ENCODE measurements at places on chromosomes 12 and 14. TPM values are rescaled to one million over a fixed set of nuclear protein-coding genes. Genes with fewer than 3 reads are reported as not detected.

The DAO gene
- total RNA-seq = 0.09 TPM

The SLC25A47 gene
- 0.09 TPM for total RNA-seq

The KLRD1 gene
- total RNA-seq = 0.58 TPM

- no peak for DNase-seq
These were observed 15.1 kb downstream of the BCAT1 start for GRCh38 chr12:24933694-24934407.

GRCh38 chr14:67523764-67524633, 9.1 kb upstream of the PLEKHH1 start:
- DNase-seq = no peak

- DNase-seq = no peak
These were observed 8.1 kb upstream of the ADCY6 start for GRCh38 chr12:48796976-48797375.

GRCh38 chr12:14327711-14328110, 37.8 kb upstream of the ATF7IP start:
- peak; percentile 39 for DNase-seq

- DNase-seq = no peak
These were observed 73.2 kb downstream of the MYRFL start for GRCh38 chr12:69898236-69898635.

DNA sequence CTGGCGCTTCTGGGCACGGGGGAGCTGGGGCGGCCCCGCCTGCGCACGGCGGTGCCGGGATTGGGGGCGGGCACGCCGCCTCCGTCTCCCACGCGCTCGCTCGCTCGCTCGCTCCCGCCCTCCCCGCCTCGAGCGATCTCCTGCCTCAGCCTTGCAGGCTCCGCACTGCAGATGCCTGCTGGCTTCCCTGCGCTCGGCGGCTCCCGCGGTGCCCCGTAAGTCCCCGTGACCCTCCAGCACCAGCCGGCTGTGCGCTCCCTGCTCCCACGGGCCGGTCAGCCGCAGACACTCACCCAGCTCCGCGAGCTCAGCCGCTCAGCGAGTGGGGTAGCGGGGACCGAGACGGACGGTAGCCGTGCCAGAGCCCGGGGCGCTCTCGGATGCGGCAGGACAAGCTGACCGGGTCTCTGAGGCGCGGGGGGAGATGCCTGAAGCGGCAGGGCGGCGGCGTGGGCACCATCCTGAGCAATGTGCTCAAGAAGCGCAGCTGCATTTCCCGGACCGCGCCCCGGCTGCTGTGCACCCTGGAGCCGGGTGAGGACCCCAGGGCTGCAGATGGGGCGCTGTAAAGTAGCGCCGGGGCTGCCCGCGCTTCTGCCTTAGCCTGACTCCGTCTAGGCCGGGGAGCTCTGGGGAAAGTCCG, at the start of gene TBC1D30:
Gene TBC1D30, plus strand, starts transcription at position 148 of the 643 bp plus-strand sequence. Its CDS starts 233 bp downstream, at position 381.
- DNase-seq = peak; percentile 20

DNA sequence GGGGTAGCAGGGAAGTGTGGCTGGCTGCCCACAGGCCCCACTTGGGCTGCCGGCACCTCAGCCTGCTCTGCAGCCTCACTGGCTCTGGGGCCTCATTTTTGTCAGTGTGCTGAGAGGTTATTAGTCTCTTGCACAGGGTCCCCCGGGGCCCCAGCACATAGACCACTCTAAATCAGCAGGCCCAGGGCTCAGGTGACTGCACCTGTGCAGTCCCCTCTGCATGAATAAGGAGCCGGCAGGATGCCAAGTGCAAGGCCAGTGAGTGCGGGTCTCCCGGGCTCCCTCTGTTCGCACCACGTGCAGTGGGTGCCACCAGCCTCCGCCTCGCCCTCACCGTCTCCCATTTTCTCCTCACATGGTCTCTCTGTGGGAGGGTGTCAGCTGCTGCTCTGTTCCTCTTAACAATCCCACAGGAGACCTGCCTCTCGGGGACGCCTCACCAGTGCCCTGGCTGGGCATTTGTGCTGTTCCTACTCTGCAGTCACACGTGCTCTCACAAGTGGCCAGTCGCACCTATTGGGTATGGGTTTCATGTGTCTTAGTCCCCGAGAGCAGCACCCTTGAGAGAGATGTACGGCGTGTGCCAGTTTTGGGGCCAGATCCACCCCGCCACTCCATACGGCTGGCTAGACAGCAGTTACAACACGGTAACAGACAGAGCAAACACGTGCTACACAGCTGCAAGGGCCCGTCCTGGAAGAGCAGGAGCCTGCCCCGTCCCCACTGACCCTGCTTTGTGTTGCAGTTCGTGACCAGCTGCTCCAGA, 40.4 kb downstream of the MMAB start:
- no peak for DNase-seq

DNA sequence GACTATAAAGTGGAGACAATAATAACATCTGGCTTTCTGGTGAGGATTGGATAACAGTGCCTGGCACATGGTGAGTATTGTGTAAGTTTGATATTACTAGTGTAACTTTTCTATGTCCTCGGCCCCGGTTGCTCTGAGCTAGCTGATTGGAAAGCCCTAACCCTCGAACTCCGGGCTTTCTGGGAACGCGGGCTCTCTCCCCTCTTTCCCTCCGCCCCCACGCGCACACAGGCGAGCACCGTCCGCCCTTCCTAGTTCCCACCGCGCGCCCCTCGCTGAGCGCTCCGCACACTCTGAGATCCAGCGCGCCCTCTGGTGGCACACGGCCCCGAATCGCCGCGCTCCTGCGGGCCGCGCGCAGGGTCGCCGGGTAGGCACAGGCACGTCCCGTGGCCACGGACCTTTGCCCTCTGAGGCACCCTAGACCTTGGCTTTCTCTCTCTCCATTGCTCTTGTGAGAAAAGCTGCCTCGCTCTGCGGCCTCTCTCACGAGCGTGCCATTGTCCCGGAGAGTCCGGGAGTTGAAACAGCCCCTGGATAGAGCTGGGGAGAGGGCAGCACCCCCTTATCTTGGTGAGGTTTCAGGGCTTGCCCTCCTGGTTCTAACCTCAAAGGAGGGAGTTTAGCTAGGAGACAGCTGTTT, 23.2 kb upstream of the ESRRB start:
- DNase-seq = peak; percentile 72
